ENCODE measurements at places on chromosomes 11 and 22. TPM values are rescaled to one million over a fixed set of nuclear protein-coding genes. Genes with fewer than 3 reads are reported as not detected.

The PDGFB gene
- polyA plus RNA-seq: 1.8 TPM

The OTOG gene
- polyA plus RNA-seq: not detected

The ENTHD1 gene
- polyA plus RNA-seq: not detected

The FIBIN gene
- 5.4 TPM for polyA plus RNA-seq

The SEPTIN5 gene
- 51.8 TPM for polyA plus RNA-seq

The BBOX1 gene
- 12.7 TPM for polyA plus RNA-seq

The GGTLC2 gene
- polyA plus RNA-seq: not detected

The CADM1 gene
- 3.8 TPM for polyA plus RNA-seq

The PHLDB1 gene
- 12.9 TPM for polyA plus RNA-seq

The MB gene
- polyA plus RNA-seq: 5.1 TPM

The RBMXL2 gene
- polyA plus RNA-seq: not detected

The TMEM45B gene
- 59.9 TPM for polyA plus RNA-seq

The TPBGL gene
- polyA plus RNA-seq: not detected

The TSG101 gene
- 60.0 TPM for polyA plus RNA-seq

The KRTAP5-2 gene
- polyA plus RNA-seq: not detected

The CCDC15 gene
- polyA plus RNA-seq: 0.69 TPM

The NXPE2 gene
- not detected for polyA plus RNA-seq

The PYGM gene
- polyA plus RNA-seq: 1.7 TPM

The NRIP3 gene
- 0.22 TPM for polyA plus RNA-seq

The OR52R1 gene
- not detected for polyA plus RNA-seq

The PPP2R5B gene
- polyA plus RNA-seq: 11.0 TPM

The TRIM22 gene
- 13.4 TPM for polyA plus RNA-seq

The GLB1L2 gene
- polyA plus RNA-seq: 2.4 TPM

The CNGA4 gene
- 0.06 TPM for polyA plus RNA-seq

The KCNJ5 gene
- polyA plus RNA-seq: 0.27 TPM

The CCDC188 gene
- 0.35 TPM for polyA plus RNA-seq

The DKK3 gene
- 26.7 TPM for polyA plus RNA-seq

The PHLDA2 gene
- polyA plus RNA-seq: 19.6 TPM

The ADAMTS8 gene
- 2.2 TPM for polyA plus RNA-seq

The UPK2 gene
- 1.1 TPM for polyA plus RNA-seq

The SHANK2 gene
- 0.84 TPM for polyA plus RNA-seq

The TSSK2 gene
- 0.05 TPM for polyA plus RNA-seq

The TRIM21 gene
- 10.6 TPM for polyA plus RNA-seq

The SLC22A12 gene
- polyA plus RNA-seq: not detected

The NXPE1 gene
- not detected for polyA plus RNA-seq

The KRTAP5-7 gene
- polyA plus RNA-seq: not detected

The OR10D3 gene
- not detected for polyA plus RNA-seq

The DCHS1 gene
- 2.0 TPM for polyA plus RNA-seq

The INS gene
- polyA plus RNA-seq: 3.3 TPM

The MMP13 gene
- polyA plus RNA-seq: not detected

The DNAJB13 gene
- not detected for polyA plus RNA-seq

All from esophagus (tissue), 2 donors.